ENCODE measurements at places on chromosomes 3 and 15. TPM values are rescaled to one million over a fixed set of nuclear protein-coding genes. Genes with fewer than 3 reads are reported as not detected.
A peak's percentile ranks its signal among the peaks of the same experiment; 100 is the strongest.

GRCh38 chr3:42683875-42684598, 1.3 kb upstream of the KLHL40 start:
- peaks cover 6% of the 10 kb centered on the region for H3K27me3 ChIP-seq
- H3K36me3 ChIP-seq: no peaks in the 10 kb centered on the region
- no peak overlapping the region for H3K4me3 ChIP-seq
- no peak for DNase-seq

- no peaks in the 10 kb centered on the region for H3K27me3 ChIP-seq
- H3K4me1 ChIP-seq: peaks cover 22% of the 10 kb centered on the region
- no peak for DNase-seq
- H3K4me3 ChIP-seq: no peak overlapping the region
Observed at GRCh38 chr15:68572309-68572708, 6.5 kb upstream of the CORO2B start.

DNA sequence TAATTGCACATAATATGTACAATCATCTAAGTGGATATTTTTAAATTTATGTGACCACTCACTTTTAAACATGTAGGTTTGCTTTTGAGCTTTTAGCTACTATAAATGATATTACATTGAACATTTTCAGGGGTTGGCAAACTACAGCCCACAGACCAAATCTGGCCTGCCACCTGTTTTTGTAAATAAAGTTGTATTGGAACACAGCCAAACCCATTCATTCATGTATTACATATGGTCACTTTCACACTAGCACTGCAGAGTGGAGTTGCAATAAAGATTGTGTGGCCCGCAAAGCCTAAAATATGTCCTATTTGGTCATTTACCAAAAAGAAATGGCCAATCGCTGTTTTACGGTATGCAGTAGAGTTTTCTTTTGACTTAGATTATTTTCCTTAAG, 21.2 kb downstream of the CMTM7 start:
- no peak for DNase-seq
- no peaks in the 10 kb centered on the region for H3K27me3 ChIP-seq
- peaks cover 6% of the 10 kb centered on the region for H3K4me1 ChIP-seq
- H3K4me3 ChIP-seq: no peak overlapping the region
- H3K27ac ChIP-seq: no peak overlapping the region

- H3K36me3 ChIP-seq: peaks cover 28% of the 10 kb centered on the region
- no peak overlapping the region for H3K27ac ChIP-seq
- H3K4me1 ChIP-seq: peaks cover 9% of the 10 kb centered on the region
- H3K27me3 ChIP-seq: no peaks in the 10 kb centered on the region
- DNase-seq: no peak
Observed at GRCh38 chr15:55856506-55857164, 113.7 kb upstream of the PRTG start.

KIF7 gene
- total RNA-seq: 13.9 TPM

GRCh38 chr15:95291898-95292472, 1038.5 kb upstream of the NR2F2 start:
- no peaks in the 10 kb centered on the region for H3K27me3 ChIP-seq
- H3K4me3 ChIP-seq: no peak overlapping the region
- DNase-seq: no peak
- H3K36me3 ChIP-seq: peaks cover 2% of the 10 kb centered on the region
- peaks cover 37% of the 10 kb centered on the region for H3K4me1 ChIP-seq

TCAIM gene
- 24.1 TPM for total RNA-seq

DNA sequence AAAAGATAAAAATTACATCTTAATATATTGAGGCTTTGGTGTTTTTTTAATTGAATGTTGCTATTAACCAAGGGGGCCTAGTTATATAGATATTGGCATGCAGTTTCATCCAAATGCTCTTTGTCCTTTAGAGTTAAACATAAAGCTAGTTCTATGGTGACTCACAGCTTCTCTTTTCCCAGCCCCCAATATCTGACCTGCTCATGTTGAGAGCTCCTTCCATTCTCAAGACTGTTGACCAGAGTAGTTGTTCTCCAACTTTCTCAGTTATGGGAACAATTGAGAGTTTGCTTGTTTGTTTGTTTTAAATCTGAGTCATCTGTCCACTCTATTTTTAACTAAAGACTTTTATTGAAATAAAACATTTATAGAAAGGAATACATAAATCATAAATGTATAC, 15.8 kb upstream of the RARB start:
- no peak overlapping the region for H3K27ac ChIP-seq
- no peak overlapping the region for H3K4me3 ChIP-seq
- H3K4me1 ChIP-seq: peaks cover 12% of the 10 kb centered on the region
- H3K27me3 ChIP-seq: no peaks in the 10 kb centered on the region
- H3K36me3 ChIP-seq: no peaks in the 10 kb centered on the region

GRCh38 chr3:49397470-49397869, 14.3 kb downstream of the RHOA start:
- peaks cover 60% of the 10 kb centered on the region for H3K4me1 ChIP-seq
- H3K27ac ChIP-seq: peak overlapping the region; percentile 80
- no peaks in the 10 kb centered on the region for H3K27me3 ChIP-seq

GRCh38 chr3:171429635-171430034, 30.6 kb downstream of the TNIK start:
- H3K27me3 ChIP-seq: no peaks in the 10 kb centered on the region
- DNase-seq: no peak
- no peaks in the 10 kb centered on the region for H3K36me3 ChIP-seq
- no peaks in the 10 kb centered on the region for H3K4me1 ChIP-seq

- no peaks in the 10 kb centered on the region for H3K36me3 ChIP-seq
- no peak overlapping the region for H3K4me3 ChIP-seq
- H3K27me3 ChIP-seq: peaks cover 9% of the 10 kb centered on the region
- DNase-seq: no peak
- H3K4me1 ChIP-seq: no peaks in the 10 kb centered on the region
- H3K27ac ChIP-seq: no peak overlapping the region
Observed at GRCh38 chr15:53786401-53786800, 26.9 kb upstream of the WDR72 start.

DNA sequence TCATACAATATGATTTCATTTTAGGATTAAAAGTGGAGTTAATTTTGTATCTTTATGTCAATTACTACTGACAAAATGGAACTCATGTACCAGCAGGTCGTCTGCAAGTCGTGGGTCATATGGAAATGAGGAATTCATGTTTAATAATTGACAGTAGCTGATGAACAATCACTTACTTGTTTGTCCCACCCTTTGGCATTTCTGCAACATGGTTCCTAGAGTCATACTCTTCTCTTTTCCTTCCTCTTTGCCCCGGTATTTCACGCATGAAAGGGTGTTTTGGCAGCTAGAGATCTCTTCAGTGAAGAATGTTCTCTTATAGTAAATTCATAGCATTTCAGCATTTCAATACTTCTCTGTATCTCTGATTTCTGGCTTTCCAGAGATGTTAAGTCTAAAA, 133.3 kb upstream of the SLC24A5 start:
- no peak overlapping the region for H3K4me3 ChIP-seq
- H3K36me3 ChIP-seq: no peaks in the 10 kb centered on the region

GRCh38 chr3:5006755-5007202, 27.5 kb downstream of the BHLHE40 start:
- peaks cover 3% of the 10 kb centered on the region for H3K4me1 ChIP-seq
- H3K4me3 ChIP-seq: no peak overlapping the region
- H3K27me3 ChIP-seq: no peaks in the 10 kb centered on the region
- no peak overlapping the region for H3K27ac ChIP-seq

DNA sequence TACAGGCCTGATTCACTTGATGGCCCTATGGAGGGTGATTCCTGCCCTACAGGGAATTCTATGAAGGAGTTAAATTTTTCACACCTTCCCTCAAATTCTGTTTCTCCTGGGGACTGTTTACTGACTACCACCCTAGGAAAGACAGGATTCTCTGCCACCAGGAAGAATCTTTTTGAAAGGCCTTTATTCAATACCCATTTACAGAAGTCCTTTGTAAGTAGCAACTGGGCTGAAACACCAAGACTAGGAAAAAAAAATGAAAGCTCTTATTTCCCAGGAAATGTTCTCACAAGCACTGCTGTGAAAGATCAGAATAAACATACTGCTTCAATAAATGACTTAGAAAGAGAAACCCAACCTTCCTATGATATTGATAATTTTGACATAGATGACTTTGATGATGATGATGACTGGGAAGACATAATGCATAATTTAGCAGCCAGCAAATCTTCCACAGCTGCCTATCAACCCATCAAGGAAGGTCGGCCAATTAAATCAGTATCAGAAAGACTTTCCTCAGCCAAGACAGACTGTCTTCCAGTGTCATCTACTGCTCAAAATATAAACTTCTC, 43.6 kb downstream of the BLM start:
- no peak overlapping the region for H3K27ac ChIP-seq
- H3K27me3 ChIP-seq: no peaks in the 10 kb centered on the region
- DNase-seq: no peak
- peaks cover 1% of the 10 kb centered on the region for H3K36me3 ChIP-seq

DNA sequence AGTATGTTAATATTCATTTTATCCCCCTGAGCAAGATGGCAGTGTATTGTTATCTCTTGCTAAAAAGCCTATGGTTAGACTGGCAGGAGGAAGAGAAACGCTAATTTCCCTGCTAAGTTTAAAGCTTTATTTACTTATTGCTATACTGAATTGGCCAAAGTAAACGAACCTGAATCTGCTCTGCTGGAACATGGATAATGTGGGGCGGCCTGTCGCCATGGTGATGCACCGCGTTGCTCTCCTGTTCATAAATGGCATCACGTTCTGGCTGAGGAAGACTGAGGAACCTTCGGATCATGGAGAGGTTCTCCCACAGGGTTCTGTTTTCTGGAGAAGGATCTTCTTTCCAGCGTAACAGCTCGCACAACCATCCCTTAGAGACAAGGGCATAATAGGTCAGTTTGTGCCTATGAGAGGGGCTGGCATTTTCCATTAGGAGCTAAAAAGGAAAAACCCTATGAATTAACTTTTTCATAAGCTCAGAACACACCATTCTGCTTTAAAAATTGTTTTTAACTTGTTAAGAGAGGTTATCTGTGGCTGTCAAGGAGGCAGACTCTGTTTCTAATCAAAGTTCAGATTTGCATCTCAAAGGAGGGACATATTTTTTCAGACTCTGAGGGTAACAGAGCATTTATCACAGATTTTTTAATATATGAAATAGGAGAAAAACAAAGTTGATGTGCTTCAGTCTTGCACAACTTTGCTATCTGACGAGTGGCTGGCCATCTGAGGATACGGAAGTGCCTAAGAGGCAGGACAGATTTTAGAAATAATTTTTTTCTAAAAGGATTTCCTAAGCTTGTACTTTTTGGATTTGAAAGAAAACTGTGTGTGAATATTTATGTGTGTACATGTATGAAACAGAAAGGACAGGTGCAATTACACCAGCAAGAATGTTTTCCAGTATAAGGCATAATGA, 73.1 kb downstream of the SATB1 start:
- H3K4me3 ChIP-seq: no peak overlapping the region
- no peak overlapping the region for H3K27ac ChIP-seq
- H3K4me1 ChIP-seq: peaks cover 18% of the 10 kb centered on the region
- peaks cover 4% of the 10 kb centered on the region for H3K36me3 ChIP-seq
- DNase-seq: no peak

GRCh38 chr3:130997289-130997688, 29.3 kb downstream of the ASTE1 start:
- H3K27me3 ChIP-seq: no peaks in the 10 kb centered on the region
- H3K4me1 ChIP-seq: peaks cover 8% of the 10 kb centered on the region
- H3K36me3 ChIP-seq: peaks cover 6% of the 10 kb centered on the region
- no peak overlapping the region for H3K4me3 ChIP-seq
- no peak overlapping the region for H3K27ac ChIP-seq

GRCh38 chr3:30605005-30605404, 1.4 kb upstream of the TGFBR2 start:
- H3K36me3 ChIP-seq: no peaks in the 10 kb centered on the region
- DNase-seq: no peak
- peaks cover 20% of the 10 kb centered on the region for H3K4me1 ChIP-seq
- no peak overlapping the region for H3K4me3 ChIP-seq
- H3K27ac ChIP-seq: no peak overlapping the region
- no peaks in the 10 kb centered on the region for H3K27me3 ChIP-seq

GADL1 gene
- total RNA-seq: not detected

MGLL gene
- total RNA-seq: 61.0 TPM

All from chondrocyte (in vitro differentiated cells).